ENCODE measurements at places on chromosomes 13 and 19.

GRCh38 chr13:42946927-42947326 lies 45.1 kb downstream of the EPSTI1 start:
- no peak for DNase-seq

GRCh38 chr19:3785938-3786824 lies at the start of gene MATK:
Gene MATK, minus strand, starts transcription at chr19:3786381. Its CDS starts 1,246 bp downstream, at chr19:3785135.
- no peak for DNase-seq

- DNase-seq: no peak
Observed at GRCh38 chr19:33520048-33520643, 1.4 kb downstream of the PEPD start.

- DNase-seq: peak; percentile 24
Observed at GRCh38 chr19:12733369-12734214, 892 bp downstream of the TRIR start.

GRCh38 chr13:81304121-81304659 lies 963.3 kb upstream of the SPRY2 start:
- DNase-seq: no peak

GRCh38 chr13:33615436-33615835 lies 202.5 kb upstream of the RFC3 start:
- no peak for DNase-seq

- no peak for DNase-seq
Observed at GRCh38 chr13:41019011-41019487, at the start of gene ELF1. Gene ELF1, minus strand, starts transcription at chr13:41019316. Its CDS starts 37,262 bp downstream, at chr13:40982054.

- peak; percentile 16 for DNase-seq
Observed at GRCh38 chr13:49627831-49628652, at the start of gene ARL11. Gene ARL11, plus strand, starts transcription at chr13:49628507. Its CDS starts 1,941 bp downstream, at chr13:49630448.

DNA sequence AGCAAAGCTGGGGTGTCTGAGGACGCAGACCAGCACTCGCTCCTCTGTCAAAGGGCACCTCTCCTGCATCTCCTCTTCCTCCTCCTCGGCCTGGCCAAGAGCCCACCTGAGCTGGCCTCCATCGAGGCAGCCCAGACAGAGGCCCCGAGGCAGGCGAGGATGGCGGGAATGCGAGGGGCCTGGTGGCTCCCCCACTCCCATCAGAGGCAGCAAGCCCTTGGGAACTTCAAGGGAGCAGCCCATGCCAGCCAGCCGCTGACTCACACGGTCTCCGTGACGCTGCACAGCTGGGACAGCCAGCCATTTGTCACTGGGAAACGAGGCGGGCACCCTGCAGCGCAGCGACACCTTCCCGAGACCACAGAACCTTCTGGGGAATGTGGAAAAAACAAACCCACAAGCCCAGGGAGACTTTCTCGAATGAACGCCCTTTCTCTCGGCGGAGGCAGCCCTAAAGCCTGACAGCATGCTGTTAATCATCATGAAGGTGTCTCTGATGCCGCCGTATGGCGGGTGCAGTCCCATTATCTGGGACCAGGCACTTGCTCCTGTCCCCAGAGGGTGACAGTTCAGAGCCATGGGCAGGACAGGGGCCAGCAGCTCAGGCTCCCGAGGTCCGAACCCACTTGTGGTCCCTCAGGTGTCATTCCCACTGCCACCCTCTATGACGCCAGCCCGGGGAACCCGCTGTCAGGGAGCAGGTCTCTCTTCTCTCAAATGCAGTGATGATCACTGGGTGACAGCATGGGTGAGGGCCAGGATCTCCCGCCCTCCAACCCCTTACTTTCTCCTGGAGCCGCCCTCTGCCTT lies 53.0 kb downstream of the PEPD start:
- DNase-seq: no peak
